CD8-positive, alpha-beta T cell (primary cell): ENCODE measurements at places on chromosomes 13 and 19.

- DNase-seq = no peak
These were observed 66.9 kb upstream of the CACNA1A start for GRCh38 chr19:13573056-13573667.

GRCh38 chr19:38019396-38019724 is 112.4 kb downstream of the SIPA1L3 start:
- no peak for DNase-seq

DNA sequence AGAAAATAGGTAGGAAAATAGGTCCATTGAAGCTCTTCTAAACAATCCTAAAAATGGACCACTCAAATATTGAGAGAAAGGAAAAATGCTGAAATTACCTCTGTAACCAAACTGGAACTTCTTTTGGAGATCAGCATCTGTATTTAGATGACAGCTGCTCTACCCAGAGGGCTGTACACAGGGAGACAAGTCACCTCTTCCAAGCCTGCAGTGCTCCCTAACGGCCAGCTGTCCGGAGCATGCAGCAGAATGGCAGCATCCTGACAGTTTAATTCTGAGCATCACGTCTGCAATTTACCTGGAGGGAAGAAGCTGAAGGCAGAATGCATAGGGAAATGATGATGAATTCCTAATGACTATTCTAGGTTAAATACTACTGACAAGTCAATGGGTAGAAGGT is 62.8 kb upstream of the DIAPH3 start:
- no peak for DNase-seq

DNA sequence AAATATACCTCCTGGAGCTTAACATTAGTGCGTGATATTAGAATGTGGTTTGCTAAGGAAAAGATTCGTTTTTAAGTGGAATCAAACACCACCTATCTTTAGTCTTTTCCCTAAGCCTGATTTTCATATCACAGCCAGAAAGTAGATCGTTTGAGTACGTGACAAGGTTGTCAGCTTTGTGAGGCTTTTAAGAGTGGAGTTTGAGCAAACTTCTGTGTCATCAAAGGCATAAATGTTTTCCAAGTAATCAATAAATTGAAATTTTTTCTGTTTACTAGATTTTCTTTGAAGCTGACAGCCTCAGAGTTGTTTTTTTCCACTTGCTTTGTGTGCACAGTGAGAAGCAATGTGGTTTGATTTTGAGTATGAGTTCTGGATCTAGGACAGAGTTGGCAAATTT is 6.5 kb upstream of the ZNF331 start:
- DNase-seq = no peak

- DNase-seq = no peak
These were observed 6.8 kb downstream of the CDX2 start for GRCh38 chr13:27962128-27962841.

GRCh38 chr19:8445488-8446001 is 770 bp downstream of the HNRNPM start:
- peak; percentile 57 for DNase-seq

DNA sequence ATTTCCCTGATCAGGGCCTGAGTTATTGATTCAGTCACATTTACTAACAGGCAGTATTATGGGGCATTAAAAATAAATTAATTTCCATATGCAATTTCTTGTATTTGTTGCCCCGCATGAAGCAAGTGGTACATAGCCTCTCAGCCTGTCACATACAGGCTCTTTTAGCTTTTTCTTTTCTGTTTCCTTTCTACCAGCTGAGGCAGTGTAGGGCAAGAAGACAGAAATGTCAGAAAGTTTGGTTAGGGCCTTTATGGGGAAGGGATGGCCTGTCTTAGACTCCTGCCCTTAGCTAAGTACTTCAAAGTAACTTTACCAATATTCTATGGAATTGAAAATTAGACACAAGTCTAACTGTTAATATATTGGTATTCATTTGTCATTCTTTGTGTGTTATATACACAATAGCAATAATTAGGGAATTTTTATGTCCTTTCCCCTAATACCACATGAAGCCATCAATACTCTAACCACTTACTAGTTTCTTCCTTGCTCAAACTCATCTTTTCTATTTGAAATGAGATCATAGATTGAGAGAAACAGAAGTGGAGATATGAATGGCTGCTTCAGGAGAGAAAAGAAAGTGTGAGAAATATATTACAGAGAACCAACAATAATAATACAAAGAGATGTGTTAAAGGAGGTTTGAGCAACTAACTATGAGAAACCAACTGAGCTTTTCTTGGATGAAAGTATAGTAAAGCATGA is 669.6 kb downstream of the PCDH17 start:
- no peak for DNase-seq

DNA sequence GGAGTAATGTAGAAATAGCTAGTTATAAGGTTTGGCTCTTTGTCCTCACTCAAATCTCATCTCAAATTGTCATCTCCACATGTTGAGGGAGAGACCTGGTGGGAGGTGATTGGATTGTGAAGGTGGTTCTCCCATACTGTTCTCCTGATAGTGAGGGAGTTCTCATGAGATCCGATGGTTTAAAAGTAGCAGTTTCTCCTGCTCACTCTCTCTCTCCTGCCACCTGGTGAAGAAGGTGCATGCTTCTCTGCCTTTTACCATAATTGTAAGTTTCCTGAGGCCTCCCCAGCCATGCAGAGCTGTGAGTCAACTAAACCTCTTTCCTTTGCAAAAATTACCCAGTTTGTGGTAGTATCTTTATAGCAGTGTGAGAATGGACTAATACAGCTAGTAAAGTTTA is 849.4 kb downstream of the DACH1 start:
- no peak for DNase-seq

DNA sequence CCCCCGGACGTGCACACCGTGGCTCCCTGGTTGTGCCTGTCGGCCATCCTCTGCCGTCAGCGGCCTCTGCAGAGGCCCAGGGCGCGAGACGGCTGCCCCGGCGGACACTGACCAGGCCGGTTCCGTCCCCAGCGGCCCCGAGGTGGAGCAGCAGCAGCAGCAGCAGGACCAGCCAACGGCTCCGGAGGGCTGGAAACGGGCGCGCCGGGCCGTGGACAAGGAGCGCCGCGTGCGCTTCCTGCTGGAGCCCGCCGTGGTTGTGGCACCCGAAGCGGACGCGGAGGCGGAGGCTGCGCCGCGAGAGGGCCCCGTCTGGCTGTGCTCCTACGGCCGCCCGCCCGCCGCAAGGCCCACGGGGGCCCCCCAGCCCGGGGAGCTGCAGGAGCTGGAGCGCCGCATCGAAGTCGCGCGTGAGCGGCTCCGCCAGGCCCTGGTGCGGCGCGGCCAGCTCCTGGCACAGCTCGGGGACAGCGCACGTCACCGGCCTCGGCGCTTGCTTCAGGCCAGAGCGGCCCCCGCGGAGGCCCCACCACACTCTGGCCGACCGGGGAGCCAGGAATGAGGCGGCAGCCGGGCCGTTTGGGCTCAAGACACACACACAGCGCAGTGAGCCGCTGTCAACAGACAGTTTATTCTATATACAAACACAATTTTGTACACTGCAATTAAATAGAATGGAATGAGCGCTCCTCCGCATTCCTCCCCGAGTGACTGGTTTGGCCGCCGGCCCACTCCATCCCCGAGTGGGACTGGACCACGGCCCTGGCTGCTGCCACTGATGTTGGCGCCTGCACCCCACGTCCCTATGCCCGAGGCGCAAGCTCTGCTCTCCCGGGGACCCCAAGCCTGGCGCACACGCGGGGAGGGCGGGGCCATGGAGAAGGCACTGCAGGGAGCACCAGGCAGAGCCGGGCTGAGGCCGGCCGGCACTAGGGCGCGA is 9.1 kb downstream of the GRIN3B start:
- no peak for DNase-seq

DNA sequence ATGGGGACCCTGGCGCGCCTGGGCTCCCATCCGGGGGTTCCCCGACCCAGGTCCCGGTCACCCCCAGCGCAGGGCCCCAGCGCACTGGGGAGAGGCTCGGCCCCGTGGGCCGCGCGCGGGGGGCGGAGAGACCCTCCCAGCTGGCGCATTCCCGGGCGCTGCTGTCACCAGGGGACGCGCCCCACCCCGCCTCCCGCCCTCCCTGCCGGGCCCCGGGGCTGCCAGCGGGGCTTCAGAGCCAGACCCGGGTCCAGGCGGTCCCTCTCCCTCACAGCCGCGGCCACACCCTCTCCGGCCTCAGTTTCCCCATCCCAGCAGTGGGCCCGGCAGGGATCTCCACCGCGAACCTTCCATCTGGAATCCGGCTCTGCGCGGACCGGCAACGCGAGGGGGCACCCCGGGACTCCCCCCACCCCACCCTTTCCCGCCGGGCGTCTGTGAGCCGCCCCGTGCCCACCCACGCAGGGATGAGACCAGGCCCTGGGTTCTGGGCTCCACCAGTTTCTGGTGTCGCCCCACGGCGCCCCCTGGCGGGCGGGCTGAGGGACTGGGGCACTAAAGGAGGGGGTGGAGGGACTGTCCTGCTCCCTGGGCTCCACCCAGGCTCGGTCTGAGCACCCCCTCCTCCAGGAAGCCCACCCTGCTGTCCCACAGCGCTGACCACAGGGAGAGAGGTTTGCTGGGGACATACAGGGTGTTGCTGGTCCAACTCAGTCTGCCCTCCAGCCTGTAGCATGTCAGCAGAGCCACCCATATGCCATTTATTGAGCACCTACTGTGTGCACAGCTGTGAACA is 878 bp upstream of the ADAMTSL5 start:
- peak; percentile 79 for DNase-seq

- no peak for DNase-seq
These were observed 2.2 kb upstream of the FCHO1 start for GRCh38 chr19:17748884-17749638.

DNA sequence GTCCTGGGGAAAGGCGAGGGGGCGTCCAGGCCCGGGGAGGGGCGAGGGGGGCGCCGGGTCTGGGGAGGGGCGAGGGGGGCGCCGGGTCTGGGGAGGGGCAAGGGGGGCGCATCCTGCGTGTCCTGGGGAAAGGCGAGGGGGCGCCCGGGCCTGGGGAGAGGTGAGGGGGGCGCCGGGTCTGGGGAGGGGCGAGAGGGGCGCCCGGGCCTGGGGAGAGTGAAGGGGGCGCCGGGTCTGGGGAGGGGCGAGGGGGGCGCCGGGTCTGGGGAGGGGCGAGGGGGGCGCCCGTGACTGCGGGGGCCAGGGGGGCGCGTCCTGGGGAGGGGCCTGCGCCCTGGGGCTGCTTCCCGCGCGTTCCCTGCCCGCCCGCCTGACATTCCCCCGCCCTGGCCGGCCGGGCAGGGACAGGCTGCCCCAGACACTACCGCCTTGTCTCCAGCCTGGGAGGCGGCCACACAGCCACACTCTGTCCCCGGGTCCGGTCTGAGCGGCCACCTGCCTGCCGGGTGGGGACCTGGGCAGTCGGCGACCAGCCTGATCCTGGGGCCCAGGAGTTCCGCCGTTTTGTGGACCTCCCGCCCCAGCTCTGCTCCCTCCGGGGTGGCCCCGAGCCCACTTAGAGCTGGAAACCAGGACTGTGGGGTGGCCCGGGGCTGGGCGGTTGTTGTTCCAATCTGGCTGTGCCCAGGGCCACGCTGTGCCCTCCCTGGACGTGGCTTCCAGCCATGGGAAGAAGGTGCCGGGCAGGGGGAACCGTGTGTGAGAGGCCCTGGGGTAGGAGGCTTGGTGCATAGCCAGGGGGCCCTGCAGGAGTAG is 11.8 kb downstream of the PALM start:
- DNase-seq = no peak

GRCh38 chr19:42023121-42023942 is 29.3 kb upstream of the ATP1A3 start:
- no peak for DNase-seq

GRCh38 chr13:104847922-104848321 is 1687.5 kb downstream of the EFNB2 start:
- DNase-seq = no peak
